ENCODE measurements at places on chromosomes 7 and 10.

DNA sequence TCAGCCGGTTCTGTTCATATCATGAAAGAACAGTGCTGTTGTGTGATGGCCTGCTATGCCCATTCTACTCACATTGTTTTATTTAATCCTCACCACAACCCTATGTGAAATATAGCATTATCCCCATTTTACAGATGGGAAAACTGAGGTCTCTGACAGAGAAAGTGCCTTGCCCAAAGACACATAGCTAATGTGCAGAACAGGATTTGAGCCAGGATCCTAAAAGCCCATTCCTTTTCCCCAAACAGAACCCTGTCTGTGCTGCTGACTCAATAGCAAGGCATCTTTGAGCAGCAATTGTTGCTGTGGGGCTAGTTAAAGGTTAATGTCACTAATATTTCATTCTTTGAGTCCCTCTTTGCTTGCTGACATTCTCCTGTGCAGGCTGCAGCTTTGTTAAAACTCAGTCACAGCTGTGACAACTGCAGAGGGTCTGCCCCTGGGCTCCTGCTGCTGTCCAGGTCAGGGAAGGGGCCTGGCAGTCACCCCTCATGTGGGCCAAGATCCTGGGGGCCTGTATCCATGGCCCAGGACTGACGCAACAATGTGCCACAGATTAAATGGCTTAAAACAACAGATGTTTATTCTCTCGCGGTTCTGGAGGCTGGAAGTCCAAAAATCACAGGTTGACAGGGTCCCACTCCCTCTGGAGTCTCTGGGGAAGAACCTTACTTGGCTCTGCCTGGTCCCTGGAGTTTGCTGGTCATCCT lies 40.4 kb downstream of the AFAP1L2 start:
- no peak for DNase-seq

DNA sequence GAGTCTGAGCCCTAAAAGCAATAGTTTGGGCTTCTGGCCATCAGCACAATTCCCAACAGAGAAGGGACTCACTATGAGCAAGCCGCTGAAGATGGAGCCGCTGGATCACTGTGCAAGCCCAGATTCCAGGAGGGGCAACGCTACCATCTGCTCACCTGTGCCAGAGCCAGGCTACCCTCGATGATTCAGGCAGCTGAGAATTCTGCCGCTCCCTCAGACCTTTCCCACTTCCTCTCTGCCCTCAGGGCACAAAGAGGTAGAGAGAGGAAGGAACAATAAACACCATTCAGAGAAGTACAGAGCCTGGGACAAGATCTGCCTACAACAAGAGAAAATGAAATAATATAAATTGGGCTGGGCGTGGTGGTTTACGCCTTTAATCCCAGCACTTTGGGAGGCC lies 98.1 kb downstream of the MYOF start:
- DNase-seq: no peak

GRCh38 chr7:100198266-100198665 lies 20.5 kb downstream of the STAG3 start:
- no peak for DNase-seq

DNA sequence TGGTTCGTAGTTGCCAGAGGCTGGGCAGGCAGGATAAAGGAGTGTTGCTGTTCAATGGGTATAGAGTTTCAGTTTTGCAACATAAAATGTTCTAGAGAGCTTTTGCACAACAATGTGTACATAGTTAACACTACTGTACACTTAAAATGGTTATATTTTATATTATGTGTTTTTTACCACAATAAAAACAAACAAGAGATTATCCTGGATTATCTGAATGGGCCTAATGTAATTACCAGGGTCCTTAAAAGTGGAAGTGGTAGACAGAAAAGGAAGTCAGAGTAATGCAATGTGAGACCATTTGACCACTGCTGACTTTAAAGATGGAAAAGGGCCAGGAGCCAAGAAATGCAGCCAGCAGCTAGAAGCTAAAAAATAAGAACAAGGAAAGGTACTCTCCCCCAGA lies 159.7 kb downstream of the SGMS1 start:
- DNase-seq: no peak

DNA sequence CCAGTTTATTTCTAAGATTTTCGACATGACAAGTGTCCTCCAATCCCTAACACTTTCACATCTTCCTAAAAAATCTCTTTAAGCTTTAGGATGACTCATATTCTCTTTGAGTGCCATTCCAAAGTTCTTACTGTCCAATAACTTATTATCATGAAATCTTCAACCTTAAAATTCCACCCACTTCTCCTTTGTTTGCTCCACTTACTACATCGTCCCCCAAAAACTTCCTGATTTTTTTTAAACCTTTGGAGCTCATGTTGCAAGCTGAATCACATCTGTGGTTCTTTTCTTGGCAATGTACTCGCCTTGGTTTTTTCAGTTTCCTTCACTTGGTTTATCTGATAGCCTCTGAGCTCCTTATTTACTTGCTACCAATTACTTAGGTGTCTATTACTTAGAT lies 39.2 kb upstream of the JCAD start:
- DNase-seq: no peak

DNA sequence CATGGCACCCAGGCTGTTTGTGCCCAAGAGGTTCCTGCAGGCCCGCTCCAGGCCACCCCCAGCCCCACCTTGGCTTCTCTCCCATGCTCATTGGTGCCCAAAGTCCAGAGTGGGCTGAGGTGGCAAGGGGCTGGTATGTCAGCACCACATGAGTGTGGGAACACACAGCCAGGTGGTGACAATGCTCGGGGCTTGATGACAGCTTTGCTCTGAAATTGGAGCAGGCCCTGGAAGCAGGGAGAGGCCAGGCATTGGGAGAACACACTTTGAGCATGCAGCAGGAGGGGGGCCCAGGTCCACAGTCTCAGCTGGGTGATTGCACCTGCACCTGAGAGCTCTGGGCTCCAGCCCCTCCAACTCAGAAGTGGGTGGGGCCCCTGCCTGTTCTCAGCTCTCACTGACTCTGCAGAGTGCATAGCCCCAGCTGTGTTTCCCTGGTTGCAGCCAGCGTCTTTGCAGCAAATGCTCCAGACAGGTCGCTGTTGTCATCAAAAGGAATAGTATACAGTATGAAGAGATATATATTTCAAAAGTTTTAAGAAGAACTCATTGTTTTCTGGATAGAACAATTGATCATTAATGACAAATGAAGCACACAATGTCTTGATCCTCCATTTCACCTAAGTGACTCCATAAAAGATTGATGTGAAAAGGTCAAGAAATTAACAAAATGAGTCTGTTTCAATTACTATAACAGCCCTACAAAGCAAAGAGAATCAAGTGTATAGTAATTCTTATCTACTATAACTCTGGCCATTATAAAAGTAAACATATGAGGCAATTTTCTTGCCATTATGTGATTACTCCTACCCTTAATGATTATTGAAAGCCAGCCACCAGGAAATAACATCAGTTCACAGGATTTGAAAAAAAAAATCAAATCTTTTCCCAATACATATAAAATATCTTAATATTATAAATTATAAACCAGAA lies 848.1 kb downstream of the PCDH15 start:
- no peak for DNase-seq

DNA sequence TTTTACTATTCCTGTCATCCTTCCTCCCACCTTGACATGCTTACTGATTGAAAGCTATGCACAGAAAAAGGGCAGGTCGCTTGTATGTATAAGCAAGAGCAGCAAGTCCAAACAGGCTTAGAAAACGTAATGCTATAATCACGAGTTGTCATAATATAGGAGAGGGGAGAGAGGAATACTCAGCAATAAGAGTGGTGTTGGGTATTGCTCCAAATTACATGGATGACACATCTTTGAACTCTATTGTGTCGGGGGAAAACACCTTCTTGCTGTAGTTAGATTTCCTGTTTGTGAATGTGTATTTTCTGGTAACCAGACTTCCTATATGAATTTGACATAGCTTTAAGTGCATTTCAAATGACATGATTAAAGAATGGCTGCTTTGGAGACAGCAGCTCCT lies 7.5 kb downstream of the MET start:
- DNase-seq: no peak

DNA sequence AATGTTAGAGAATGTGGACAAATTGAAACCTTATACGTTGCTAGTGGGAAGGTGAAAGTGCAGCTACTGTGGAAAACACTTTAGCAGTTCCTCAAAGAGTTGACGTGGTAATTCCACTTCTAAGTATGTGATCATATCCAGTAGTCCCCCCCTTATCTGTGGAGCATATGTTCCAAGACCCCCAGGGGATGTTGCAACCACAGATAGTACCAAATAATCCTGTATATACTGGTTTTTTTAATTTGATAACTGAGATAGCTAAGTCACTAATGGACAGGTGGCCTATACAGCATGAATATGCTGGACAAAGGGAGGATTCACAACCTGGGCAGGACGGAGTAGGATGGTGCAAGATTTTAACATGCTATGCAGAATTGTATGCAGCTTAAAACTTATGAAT lies 36.8 kb downstream of the PCGF5 start:
- no peak for DNase-seq

DNA sequence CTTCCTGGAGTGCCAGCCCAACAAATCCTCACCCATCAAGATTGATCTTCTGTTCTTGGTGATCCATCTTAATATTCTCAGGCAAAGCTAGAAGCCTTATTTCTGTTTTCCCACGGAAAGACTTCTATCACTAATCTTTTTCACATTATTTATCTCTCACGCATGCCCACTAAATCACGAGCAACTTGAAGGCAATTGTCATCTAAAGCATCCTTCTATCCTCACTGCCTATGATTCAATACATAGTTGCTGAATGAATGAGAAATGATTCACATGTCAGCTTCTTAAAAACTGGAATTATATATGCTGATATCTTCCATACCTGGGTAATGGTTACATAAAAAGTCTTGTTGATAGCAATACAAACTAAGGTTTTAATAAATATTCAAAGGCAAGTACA lies 12.6 kb upstream of the COL1A2 start:
- no peak for DNase-seq

- DNase-seq: no peak
Measured at GRCh38 chr7:21722371-21722770, 179.5 kb downstream of the DNAH11 start.

GRCh38 chr7:123714296-123715080 lies 34.3 kb downstream of the WASL start:
- no peak for DNase-seq

DNA sequence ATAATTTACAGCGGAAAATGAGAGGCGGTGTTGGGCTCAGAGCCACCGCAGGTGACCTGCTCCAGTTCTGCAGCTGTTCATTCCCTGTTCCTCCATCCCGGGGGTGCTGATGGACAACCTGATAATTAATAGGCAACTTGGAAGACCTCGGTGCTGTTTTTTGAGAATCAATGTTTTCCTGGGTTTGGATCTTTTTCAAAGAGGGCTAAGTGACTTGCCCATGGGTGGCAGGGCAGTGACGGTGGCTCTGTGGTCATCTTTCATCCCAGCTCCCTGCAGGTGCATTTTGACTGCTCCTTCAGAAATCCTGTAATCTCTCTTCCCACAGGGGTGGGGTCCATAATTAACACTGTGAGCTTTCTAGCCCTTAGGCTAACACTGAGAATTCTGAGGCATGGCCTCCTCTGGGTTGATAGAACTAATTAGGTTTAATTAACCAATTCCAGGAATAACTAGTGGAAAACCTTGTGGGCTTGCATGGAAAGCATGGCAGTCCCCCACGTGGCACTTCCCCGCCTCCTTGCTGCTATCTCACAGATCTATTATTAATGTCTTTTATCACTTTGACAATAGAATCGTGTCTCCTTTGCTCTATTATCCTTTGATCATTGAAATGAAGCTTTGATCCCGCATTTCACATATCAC lies 217.9 kb downstream of the GLRX3 start:
- DNase-seq: no peak

DNA sequence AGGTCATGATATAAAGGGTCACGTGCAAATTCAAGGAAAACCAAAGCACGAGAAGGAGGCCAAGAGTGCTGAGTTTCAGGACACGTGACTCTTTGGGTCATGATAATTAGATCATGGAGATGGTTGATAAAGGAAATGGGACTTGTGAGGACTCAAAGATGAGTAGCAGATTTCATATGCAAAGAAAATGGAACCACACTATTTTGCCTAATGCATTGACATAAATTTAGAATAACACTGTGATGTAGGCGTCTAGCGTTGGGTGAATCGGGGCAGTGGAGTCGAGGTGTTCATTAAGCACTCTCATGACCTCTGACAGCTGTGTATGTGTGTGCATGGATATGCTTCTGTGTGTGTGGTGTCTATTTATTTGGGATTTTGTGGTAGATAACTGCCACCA lies 1025.6 kb upstream of the LRRTM3 start:
- no peak for DNase-seq

GRCh38 chr10:118918587-118918986 lies 110.9 kb upstream of the NANOS1 start:
- no peak for DNase-seq

DNA sequence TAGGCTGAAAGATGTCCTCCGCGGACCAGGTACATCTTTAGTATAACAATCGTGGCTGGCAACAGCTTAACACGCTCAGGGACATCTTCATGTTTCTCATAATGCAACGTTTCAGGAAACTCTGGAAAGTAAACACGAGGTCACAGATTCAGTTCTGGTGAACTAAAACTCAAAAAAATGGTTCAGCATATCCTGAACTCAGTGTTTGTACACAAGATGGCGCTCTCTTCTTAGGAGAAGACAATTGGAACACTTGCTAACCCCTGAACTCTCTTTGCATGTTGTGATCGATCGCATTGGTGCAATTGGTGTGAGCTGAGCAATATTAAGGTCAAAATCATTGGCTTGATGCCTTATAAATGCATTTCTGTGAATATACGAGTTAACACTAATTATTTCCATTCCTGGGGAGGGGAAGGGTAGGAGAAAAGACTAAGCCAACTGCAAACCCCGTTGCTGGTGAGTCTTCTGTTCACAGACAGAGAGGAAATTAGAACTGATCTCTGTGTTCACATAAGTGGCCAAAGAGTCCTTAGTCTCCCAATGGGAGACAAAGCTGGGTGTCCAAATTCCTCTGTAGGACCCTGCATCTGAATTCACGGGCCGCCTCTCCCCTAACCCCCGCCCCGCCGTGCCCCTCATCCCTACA lies 52.6 kb upstream of the FAM180A start:
- DNase-seq: peak; percentile 74

DNA sequence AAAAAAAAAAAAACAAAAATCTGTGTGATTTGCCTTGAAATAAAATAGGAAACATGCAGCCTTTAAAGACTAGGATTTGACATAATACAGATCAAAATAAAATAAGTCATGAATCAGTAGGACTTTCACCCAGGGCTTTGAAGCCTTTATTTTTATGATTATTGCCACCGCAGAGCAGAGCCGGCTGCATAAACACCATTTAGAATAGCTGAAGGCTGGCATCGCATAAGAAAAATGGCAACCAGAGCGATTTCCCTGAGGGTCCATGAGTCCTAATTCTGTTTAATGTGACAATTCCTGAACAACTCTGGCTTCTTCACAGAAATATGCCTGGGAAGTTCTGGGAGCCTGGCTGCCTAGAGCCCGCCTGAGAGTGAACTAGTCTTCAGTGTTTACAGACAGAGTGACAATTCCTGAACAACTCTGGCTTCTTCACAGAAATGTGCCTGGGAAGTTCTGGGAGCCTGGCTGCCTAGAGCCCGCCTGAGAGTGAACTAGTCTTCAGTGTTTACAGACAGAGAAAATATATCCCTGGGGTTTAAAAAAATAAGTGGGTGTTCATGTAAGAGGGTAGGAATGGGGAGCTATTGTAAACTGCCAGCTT lies 112.0 kb downstream of the EEPD1 start:
- DNase-seq: no peak
